ENCODE measurements at places on chromosomes 3 and 15.

DNA sequence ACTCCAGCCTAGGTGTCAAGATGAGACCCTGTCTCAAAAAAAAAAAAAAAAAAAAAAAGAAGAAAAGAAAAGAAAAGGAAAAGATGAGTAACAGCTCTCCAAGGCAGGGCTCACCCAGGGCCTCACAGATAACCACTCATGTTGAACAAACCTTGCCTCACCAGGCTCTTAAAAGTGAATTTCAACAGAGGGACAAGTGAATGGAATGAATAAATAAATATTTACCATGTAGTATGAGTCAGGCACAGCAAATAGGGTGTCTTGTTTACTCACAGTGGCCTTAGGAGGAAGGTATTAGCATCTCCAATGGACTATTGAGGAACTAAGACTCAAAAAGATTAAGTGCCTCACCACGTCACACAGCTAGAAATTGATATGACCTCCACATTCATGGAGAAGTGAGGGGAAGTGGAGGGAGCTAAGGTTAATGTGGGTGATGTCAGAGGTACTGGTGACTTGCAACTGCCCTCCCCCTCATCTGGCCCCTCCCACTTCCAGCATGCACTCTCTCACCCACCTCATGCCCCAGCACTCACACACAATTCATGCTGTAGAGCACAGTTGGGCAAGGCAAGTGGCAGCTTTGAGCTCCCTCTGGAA, 255.5 kb downstream of the UACA start:
- no peak for DNase-seq

DNA sequence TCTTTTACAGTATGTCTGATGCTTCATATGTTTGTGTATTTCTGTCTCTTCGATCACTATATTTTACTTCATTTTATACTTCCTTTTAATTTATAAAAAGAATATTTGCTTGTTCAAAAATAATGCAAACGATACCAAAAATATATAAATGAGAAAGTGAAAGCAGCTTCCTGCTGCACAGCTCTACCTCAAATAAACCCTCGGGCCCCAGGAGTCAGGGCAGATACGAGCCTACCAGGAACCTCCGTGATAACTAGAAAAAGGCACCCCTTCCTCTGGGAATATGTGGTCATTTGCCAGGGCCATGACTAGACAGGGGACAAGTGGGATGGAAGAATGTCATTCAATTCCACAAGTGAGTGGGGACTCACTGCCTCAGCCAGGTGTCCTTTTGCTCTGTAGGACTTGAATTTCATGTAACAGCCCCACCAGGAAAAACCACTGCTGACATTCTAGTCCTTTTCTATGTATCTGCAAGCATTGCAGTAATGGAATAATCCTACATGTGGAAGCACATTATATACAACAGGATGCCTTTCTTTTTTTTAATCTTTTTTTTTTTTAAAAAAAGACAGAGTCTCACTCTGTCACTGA, 133.3 kb downstream of the SUCLG2 start:
- DNase-seq, result no peak

- DNase-seq, result no peak
Observed at GRCh38 chr3:59235634-59236012, 185.8 kb upstream of the CFAP20DC start.

DNA sequence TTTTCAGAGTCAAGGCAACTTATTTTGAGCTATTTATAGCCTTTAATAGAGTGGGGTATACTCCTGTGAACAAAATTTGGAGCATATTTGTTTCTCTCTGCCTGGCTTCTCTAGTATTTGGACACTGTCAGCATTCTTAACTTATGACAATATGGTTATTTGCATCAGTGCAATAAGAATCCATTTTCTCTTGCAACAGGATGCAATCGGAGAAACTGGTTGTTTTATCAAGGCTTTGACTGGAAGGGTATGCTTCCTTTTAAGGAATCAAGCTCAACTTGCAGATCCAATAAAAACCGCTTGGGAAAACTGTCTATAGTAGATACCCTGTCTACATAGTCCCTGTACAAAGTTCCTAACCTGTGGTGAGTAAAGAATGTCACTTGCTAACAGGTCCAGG, 106.7 kb downstream of the DPH6 start:
- no peak for DNase-seq

DNA sequence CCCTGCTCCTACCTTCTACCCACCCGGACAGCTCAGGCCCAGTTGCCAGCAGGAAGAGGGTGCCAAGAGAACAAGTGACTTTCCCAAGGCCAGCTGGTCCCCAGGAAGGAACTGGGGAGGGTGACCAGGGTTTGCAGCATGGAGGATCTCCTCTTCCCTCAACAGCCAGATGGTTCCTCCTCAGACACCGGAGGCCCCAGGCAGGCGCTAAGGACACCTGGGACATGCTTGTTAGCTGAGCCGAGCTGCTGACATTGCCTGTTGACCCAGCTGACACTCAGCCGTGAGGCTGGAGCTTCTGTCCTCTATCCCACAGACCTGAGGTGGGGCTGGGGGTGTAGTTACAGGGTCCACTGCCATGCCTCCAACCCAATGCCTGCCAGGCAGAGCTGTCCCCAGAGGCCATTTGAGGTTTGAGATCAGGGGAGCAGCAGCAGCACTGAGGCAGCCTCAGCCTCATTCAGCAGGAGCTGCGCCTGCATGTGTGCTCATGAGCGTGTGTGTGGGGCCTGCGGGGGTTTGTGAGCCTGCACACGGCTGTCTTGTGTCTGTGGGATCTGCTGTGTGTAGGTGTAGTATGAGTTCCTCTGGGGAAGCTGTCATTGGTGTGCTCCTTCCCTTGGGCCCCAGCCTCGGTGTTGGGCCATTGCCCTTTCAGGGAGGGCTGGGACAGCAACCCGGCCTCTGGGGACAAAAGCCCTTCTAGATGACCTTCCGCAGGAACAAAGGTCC, 7.1 kb downstream of the CPLX3 start:
- no peak for DNase-seq

GRCh38 chr3:50521572-50521971, 18.1 kb upstream of the CACNA2D2 start:
- no peak for DNase-seq

DNA sequence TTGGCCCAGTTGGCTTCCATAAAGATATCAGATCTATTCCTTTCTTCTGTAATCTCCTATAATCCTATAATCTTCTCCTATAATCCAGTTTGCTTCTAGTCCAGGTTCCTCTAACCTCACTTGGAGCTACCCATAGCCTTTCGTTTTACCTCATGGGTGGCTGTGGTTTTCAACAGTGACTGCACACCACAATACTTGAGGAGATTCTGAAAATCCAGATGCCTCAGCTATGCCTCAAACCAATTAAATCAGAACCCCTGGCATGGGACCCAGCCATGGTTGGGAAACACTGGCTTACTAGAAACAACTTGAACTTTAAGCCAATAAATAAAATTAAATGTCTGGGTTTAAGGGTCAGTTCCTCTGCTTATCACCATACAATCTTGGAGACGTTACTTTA, 86.1 kb upstream of the NTRK3 start:
- no peak for DNase-seq

DNA sequence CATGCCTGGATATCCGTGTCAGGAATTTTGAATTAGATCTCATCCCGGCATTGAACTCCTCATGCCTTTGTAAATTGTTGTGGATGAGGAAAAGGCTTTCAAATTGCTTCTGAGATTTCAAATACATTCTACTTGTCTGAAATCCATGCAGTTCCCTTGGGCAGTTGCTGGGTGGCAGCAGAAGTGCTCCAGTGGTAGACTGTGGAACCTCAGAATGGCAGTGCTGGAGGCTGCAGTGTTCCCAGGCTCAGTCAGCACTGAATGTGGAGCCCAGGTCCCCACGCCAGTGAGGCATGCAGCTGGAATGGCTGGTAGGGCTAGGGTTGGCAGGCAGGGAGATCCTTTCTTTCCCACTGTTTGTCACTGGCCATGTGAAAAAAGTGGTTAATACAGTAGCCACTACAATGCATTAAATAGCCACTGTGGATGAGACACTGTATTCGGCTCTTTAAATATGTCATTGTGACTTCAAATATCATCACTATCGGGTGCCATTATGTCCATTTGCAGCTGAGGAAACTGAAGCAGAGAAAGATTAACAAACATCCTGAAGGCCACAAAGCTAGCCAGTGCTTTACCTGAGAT, 98.6 kb downstream of the TPRG1 start:
- DNase-seq, result peak; percentile 47

DNA sequence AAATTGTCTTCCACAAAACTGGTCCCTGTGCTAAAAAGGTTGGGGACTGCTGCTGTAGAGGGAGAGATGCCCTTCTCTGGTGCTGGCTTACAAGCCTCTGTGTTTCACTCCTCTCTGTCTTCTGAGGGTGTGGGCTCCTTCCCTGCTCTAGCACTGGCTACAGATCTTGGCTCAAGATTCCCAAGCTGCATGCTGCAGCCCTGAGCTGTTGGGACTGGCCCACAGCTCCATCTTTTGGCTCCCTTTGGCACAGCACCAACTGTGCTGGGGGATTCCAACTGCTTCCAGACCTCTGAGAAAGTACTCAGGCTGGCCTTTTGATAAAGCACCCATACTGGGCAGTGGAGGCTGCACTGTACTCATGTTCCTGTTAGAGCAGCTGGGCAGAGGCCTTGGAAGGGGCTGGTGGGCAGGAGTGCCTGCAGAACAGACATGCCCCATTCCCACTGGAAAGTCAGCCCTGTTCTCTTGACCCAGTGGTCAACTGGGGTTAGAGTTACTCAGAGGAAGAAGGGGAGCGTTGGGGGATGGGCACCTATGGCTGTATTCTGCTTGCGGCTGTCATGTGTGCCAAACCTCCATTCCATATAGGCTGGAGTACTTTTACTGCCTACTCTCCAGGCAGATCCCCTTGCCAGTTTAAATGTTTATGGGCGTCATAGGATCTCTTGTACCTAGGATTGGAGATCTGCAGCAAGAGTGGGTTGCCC, 55.7 kb downstream of the GALK2 start:
- peak; percentile 74 for DNase-seq

- peak; percentile 88 for DNase-seq
Observed at GRCh38 chr3:123652342-123652984, 67.6 kb upstream of the HACD2 start.

DNA sequence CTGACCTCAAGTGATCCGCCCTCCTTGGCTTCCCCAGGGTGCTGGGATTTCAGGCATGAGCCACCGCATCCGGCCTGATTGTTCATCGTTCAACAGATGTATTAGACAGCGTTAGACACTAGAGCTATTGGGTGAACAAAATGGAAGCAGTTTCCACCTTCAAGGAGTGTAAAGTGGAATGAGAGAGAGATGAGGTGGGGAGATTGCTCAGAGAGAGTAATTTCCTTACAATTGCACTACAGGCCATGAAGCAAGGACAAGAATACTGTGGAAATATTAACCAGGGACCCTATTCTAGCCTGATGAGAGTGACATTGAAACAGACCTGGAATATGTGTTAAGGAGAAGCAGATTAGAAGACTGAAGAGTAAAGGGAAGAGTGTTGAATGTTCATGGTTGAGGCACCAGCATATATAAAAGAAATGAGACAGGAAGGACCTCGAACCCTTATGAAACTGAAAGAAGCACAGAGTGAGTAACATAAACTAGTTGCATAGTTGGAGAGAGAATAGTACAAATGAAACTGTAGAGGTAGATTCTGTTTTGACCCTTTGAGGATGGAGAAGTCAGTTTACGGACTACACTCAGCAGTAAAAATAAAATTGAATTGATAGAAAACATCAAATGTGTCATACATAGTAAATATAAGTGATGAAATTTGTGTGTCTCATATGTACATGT, 7.2 kb downstream of the RTF1 start:
- DNase-seq, result no peak

GRCh38 chr3:61626484-61626883, 65.1 kb downstream of the PTPRG start:
- no peak for DNase-seq

- DNase-seq, result no peak
Observed at GRCh38 chr3:166243511-166243910, 406.3 kb upstream of the BCHE start.

DNA sequence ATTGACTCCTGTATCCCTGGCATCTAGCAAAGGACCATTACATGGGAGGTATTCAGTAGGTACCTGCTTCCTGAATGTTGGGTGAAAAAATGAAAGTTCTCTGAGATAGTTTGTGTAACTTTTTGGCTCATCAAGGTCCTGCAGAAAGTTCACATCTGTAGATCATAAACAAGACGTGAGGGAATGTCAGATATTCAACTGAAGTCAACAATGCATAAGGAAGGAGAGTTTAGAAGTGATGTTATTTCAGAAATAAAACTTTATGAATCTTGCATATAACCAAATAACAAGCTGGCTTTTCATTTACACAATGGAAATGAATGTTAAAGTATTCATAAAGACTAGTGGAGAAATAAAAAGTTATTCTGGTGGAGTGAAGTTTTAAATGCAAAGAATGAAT, 73.4 kb upstream of the RBMS3 start:
- DNase-seq, result no peak

- DNase-seq, result no peak
Observed at GRCh38 chr15:57751177-57751800, 44.8 kb downstream of the POLR2M start.

- DNase-seq, result no peak
Observed at GRCh38 chr3:65914032-65914739, 124.5 kb downstream of the MAGI1 start.

- DNase-seq, result no peak
Observed at GRCh38 chr3:45224824-45225464, 1.1 kb downstream of the TMEM158 start.

- DNase-seq, result no peak
Observed at GRCh38 chr3:134487406-134487805, 1.5 kb downstream of the CEP63 start.

DNA sequence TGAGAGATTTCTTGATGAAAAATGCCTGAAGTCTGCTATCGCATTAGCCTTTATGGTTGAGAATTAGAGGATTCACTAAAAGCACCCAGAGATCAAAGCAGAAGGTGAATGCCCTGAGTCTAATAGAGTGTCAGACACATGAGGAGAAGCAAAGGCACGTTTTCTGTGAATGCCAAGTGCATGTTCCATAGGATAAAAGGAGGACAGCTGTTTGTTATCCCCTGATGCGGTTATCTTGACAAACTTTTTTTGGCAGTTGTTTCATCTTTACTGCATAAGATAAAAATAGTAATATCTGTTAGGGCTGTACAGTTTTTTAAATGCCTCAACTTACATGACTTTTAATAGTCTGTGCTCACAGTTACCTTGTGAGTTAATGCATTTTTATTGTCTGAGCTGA, 65.3 kb upstream of the CD96 start:
- no peak for DNase-seq

- no peak for DNase-seq
Observed at GRCh38 chr3:127077068-127077467, 94.2 kb downstream of the PLXNA1 start.

GRCh38 chr15:25810631-25811091, 52.5 kb downstream of the ATP10A start:
- DNase-seq, result no peak

DNA sequence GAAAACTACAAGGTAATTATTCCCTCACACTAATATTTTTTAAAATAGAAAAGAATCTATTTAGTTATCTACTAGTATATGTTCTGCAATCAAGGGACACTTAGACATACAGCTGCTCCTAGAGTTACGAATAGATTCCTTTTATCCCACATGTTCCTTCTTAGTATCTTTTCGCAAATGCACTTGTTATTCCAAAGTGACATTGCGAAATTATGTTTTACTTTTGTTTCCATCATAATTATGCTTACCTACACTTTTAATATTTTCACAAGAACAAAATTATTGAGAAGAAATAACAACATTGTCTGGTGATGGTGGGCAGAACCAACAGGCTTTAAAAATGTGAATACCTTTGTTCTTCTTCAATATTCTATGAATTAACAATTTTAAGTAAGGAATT, 107.1 kb upstream of the MELTF start:
- DNase-seq, result no peak

GRCh38 chr15:83206526-83207008, 1.1 kb downstream of the HDGFL3 start:
- DNase-seq, result no peak

All from D341Med (cell line).